ENCODE measurements at places on chromosomes 2 and 18.
A peak's percentile ranks its signal among the peaks of the same experiment; 100 is the strongest.

DNA sequence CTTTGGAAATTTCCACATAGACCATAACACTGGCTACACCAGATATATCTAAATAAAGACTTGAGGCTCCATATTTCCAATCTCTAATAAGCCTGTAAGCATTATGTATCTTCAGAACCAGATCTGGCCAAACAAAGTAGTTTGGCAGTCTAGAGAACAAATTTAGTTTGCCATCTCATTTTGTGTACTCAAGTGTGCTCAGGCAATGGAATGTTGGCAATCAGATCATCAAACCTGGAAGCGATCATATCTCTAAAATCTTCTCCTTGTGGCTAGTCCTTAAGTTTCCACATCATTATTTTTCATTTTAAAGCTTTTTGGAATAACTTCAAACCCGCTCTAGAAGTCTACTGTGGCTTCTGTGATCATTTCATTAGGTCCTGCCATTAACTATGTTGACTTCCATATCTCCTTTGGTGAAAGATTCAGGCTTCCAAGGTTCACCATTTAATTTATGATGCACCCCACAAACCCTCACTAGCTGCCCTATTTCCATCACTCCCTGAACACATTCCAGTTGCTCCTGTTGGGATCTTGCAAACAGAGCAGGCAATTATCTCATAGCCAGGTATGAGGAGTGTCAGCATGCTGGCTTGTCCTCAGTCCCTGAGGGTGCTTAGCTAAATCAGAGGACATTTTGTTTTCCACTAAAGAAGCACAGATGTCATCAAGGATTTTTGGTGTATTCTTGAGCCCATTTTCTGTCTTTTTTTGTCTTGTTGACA lies 46.2 kb downstream of the WDR75 start:
- no peaks in the 10 kb centered on the region for H3K36me3 ChIP-seq
- no peak for DNase-seq
- no peaks in the 10 kb centered on the region for H3K27me3 ChIP-seq
- H3K4me1 ChIP-seq, result no peaks in the 10 kb centered on the region
- no peak overlapping the region for H3K4me3 ChIP-seq
- no peak overlapping the region for H3K27ac ChIP-seq

DNA sequence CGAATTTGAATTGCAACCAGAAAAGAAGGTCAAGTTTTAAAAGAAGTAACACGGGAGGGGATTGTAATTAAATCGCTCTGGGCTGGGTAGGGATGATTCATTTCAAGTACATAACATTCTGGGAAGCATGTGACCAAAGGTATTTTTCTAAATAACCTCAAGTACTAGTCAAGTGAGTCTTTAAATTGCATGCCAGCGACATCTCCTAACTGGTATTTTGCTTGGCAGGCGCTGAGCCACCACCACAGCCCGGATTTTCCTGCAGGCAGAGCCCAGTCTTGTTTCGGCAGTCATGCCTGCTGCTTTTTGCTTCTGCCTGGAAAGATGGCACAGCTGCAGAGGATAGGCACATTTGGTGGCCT lies 33.7 kb upstream of the NPAS2 start:
- no peaks in the 10 kb centered on the region for H3K27me3 ChIP-seq
- no peak overlapping the region for H3K4me3 ChIP-seq
- H3K27ac ChIP-seq, result no peak overlapping the region
- no peaks in the 10 kb centered on the region for H3K36me3 ChIP-seq
- no peaks in the 10 kb centered on the region for H3K4me1 ChIP-seq

DNA sequence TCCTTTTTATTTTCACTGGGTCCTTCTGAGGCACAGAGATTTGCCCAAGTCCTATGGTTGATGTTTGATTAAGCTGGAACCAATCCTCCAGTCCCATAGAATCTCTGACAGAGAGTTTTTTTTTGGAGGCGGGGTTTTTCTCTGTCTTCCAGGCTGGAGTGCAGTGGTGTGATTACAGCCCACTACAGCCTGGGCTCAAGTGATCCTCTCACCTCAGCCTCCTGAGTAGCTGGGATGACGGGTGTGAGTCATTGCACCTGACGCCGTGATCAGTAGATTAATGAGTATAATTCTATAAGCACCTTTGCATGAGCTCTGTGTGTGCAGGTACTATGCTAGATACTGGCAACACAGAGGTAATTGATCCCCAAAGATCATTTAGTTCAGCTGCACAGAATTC lies 15.3 kb upstream of the TRPM8 start:
- H3K4me1 ChIP-seq, result no peaks in the 10 kb centered on the region
- H3K27me3 ChIP-seq, result no peaks in the 10 kb centered on the region
- DNase-seq, result no peak
- H3K4me3 ChIP-seq, result no peak overlapping the region
- H3K36me3 ChIP-seq, result no peaks in the 10 kb centered on the region

DNA sequence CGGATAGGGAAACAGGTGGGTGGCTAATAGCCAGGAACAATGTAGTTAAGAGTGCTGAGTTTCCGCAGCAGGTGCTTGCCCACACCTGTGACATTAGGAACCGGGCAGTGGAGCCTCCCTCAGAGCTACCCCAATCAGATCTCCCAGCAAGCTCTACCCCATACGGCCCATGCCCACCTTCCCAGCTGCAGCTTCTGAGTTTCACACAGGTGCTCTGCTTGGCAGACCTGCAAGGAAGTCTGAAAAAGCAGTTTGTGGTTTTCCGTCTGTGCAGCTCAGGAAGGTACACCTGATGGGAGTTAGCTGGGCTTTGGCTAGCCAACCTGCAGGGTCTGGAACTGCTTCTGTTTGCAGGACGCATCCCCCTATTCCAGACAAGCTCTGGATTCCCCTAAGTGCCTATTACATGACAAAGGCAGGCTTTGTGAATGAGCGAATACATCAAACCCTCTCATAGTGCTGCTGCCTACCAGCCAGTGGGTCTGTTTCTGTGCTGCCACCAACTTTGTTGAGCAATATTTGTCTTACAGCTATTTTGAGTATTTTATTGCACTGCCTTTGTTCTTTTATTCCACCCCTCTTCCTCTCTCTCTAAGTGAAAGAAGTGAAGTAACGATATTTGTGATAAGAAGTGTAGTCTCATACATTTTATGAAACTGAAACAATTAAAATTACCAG lies 24.7 kb upstream of the CEP68 start:
- H3K4me1 ChIP-seq, result peaks cover 51% of the 10 kb centered on the region
- no peaks in the 10 kb centered on the region for H3K27me3 ChIP-seq
- peak overlapping the region; percentile 46 for H3K4me3 ChIP-seq
- DNase-seq, result no peak
- no peaks in the 10 kb centered on the region for H3K36me3 ChIP-seq
- peak overlapping the region; percentile 73 for H3K27ac ChIP-seq

- DNase-seq, result no peak
- no peaks in the 10 kb centered on the region for H3K36me3 ChIP-seq
- no peak overlapping the region for H3K27ac ChIP-seq
- no peaks in the 10 kb centered on the region for H3K4me1 ChIP-seq
Measured at GRCh38 chr2:85449214-85449588, 30.7 kb downstream of the SH2D6 start.

GRCh38 chr2:237431837-237432236 lies 17.9 kb upstream of the COL6A3 start:
- H3K27me3 ChIP-seq, result no peaks in the 10 kb centered on the region
- no peak overlapping the region for H3K4me3 ChIP-seq
- no peak for DNase-seq
- no peaks in the 10 kb centered on the region for H3K36me3 ChIP-seq

GRCh38 chr2:160201849-160202539 lies 1.9 kb upstream of the ITGB6 start:
- no peaks in the 10 kb centered on the region for H3K36me3 ChIP-seq
- no peak overlapping the region for H3K27ac ChIP-seq
- no peak for DNase-seq

- no peaks in the 10 kb centered on the region for H3K36me3 ChIP-seq
- H3K4me1 ChIP-seq, result no peaks in the 10 kb centered on the region
- H3K27me3 ChIP-seq, result no peaks in the 10 kb centered on the region
- no peak overlapping the region for H3K4me3 ChIP-seq
Measured at GRCh38 chr2:15832030-15832709, 108.2 kb upstream of the MYCN start.

- H3K4me3 ChIP-seq, result no peak overlapping the region
- peaks cover 10% of the 10 kb centered on the region for H3K4me1 ChIP-seq
- H3K27ac ChIP-seq, result no peak overlapping the region
- no peaks in the 10 kb centered on the region for H3K27me3 ChIP-seq
Measured at GRCh38 chr2:174775571-174775980, 11.3 kb upstream of the CHRNA1 start.

DNA sequence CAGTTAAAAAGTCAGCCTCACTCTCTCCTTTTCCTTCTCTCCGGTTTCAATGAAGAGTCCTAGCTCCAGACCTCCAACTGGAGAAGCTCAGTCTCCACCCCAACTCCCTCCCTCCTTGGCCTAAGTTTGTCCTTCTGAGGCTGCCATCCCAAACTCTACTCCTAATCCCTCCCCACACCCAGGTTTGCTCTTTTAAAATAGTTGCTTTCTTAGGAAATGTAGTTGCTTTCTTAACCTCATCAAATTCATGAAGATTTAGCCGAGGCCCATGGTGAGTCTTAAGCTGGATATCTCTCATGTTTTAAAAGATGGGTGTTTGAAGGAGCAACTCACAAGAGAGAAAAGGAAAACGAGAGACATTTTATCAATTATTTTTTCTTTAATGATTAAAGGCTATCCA lies 937 bp upstream of the LANCL1 start:
- H3K4me3 ChIP-seq, result peak overlapping the region; percentile 40
- H3K27ac ChIP-seq, result no peak overlapping the region
- H3K27me3 ChIP-seq, result no peaks in the 10 kb centered on the region
- H3K4me1 ChIP-seq, result no peaks in the 10 kb centered on the region
- DNase-seq, result no peak
- H3K36me3 ChIP-seq, result no peaks in the 10 kb centered on the region

GRCh38 chr2:30678410-30679137 lies 128.7 kb downstream of the CAPN13 start:
- no peak overlapping the region for H3K27ac ChIP-seq
- H3K36me3 ChIP-seq, result no peaks in the 10 kb centered on the region
- DNase-seq, result no peak
- H3K4me1 ChIP-seq, result no peaks in the 10 kb centered on the region
- no peaks in the 10 kb centered on the region for H3K27me3 ChIP-seq

DNA sequence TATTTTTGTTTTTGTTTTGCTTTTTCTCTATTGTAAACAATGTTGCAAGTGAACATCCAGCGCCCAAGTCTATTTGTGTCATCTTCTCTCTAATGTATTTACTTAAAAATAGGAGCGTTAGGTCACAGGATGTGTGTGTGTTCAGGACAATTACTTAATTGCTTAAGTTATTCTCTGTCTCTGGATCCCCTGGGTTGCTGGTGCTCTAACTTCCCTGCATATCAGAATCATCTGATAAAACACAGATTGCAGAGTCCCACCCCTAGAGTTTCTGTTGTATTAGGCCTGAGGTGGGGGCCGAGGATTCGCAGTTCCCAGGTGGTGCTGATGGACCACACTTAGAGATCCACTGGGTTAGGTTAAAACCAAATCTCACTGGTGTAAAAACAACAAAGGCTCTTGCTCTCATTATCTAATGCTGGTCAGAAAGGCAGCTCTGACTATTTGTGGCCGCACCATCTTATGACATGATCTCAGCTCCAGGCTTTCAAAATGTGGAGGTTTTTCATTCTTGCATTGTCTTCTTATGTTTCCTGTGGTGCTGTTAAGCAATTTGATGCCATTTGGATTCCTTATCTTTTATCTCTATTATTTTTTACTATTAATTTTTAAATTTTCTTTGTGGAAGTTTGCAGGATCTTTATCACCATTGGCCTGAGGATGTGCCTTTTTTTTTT lies 87.7 kb downstream of the CLIP4 start:
- H3K27me3 ChIP-seq, result no peaks in the 10 kb centered on the region
- H3K36me3 ChIP-seq, result no peaks in the 10 kb centered on the region
- H3K4me3 ChIP-seq, result no peak overlapping the region
- no peaks in the 10 kb centered on the region for H3K4me1 ChIP-seq

DNA sequence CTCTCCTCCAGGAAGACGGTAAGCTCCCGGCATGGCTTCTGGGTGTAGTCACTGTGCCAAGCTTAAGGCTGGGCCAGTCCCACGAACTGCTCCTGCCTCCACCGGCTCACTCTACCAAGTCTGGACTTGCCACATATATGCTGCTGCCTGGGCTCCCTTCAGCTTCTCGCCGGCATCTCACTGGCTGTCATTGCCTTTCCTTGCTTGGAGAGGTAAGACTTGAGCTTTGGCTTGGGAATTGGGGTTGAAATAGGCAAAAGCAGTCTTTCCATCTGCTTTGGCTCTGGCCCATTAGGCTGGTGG lies 481.0 kb downstream of the TGIF1 start:
- no peaks in the 10 kb centered on the region for H3K36me3 ChIP-seq
- no peak overlapping the region for H3K4me3 ChIP-seq
- H3K4me1 ChIP-seq, result no peaks in the 10 kb centered on the region

- peaks cover 17% of the 10 kb centered on the region for H3K4me1 ChIP-seq
- H3K36me3 ChIP-seq, result no peaks in the 10 kb centered on the region
- H3K27me3 ChIP-seq, result no peaks in the 10 kb centered on the region
- no peak for DNase-seq
- H3K27ac ChIP-seq, result no peak overlapping the region
Measured at GRCh38 chr2:196208915-196209314, 37.5 kb upstream of the STK17B start.

GRCh38 chr2:25711675-25712354 lies 38.4 kb upstream of the DTNB start:
- H3K4me1 ChIP-seq, result peaks cover 6% of the 10 kb centered on the region
- H3K27ac ChIP-seq, result no peak overlapping the region
- H3K36me3 ChIP-seq, result no peaks in the 10 kb centered on the region
- H3K27me3 ChIP-seq, result no peaks in the 10 kb centered on the region

DNA sequence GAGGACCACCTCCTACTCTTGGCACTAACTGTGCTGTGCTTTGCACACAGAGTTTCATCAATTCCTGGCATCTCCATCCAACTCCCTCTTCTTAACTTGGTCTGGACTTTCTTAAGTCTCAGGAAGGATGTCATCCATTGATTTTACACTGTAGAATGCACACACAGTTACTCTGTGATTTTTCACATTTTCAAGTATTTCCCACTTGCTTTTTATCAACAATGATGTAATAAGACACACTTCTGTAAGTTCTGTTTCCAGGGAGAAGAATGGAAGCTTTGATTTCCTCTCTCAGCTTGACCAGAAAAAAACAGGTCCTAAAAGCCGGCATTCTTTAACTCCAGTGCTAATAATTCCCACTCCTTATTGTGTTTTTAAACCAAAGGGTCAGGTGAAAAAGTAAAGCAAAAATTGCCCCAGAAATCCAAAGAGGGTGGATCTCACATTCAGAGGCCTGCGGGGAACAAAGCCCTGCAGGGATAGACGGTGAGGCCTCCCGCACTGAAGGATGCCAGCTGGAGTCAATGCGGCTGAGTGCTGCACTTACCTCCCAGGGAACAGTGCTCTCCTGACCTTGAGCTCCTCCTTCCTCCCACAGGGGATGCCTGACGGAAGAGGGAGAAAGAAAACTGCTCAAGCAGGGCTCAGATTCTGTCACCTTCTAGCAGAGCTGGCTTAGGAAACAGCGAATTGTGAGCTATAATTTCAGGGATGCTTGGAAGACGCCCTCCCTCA lies 83.1 kb downstream of the PDCL3 start:
- no peaks in the 10 kb centered on the region for H3K4me1 ChIP-seq
- no peak for DNase-seq
- H3K36me3 ChIP-seq, result no peaks in the 10 kb centered on the region
- no peaks in the 10 kb centered on the region for H3K27me3 ChIP-seq

- H3K4me1 ChIP-seq, result no peaks in the 10 kb centered on the region
- DNase-seq, result no peak
- H3K27me3 ChIP-seq, result no peaks in the 10 kb centered on the region
- no peak overlapping the region for H3K27ac ChIP-seq
Measured at GRCh38 chr18:43350176-43350575, 72.9 kb upstream of the SYT4 start.
